ENCODE measurements at places on chromosomes 4 and X.
A peak's percentile ranks its signal among the peaks of the same experiment; 100 is the strongest.

DNA sequence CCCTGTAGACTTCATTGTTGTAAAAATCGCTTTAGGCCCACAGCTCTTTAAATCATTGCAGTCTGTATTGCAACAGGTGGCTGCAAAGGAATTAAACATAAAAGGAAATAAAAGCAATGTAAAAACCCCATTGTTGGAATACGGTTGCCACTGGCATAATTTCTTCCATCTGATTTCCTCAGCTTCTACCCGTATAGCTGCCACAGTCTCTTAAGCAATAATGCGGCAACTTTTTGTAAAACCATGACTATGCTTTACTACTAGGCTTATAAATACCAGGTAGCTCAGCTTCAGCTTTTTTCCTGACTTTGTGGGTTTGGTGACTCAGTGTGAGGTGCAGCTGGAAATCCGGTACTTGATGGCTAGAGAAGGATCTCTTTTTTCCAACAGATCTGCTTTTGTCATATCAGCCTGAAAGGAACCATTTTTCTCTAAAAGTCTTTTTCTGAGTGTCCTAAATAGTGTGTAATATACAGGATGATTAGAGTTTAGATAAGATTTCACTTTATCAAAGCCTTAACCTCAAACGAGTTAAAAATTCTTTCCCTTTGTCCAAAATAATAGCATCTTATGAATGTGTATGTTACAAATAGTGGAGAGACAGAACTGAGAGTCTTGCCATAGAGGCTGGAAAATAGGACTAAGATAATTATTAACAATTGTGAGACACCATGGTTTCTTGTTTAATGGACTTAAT is 268.0 kb downstream of the ADGRL3 start:
- DNase-seq: no peak

DNA sequence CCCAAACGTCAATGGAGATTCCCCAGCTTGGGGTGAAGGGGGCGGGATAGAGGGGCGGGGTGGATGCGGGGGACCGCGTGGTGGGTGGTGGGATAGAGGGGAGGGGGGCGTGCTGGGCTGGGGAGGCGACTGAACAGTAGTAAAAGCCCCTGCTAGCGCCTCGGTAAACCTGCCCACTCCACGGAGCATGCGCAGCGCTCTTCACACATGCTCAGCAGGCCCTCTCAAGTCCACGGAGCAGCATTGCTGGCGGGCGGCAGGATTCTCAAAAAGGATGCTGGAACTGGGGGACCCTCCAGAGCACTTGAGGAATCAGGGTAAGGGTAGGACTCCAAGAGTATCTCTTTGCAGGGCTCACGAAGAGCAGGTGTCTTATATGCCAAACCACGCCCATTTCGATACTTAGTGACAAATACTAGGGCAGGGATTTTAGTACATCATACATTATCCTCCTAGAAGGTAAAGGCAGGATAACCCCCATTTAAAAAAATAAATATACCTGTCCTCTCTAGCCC is 378 bp upstream of the RPS6KA6 start:
- no peak for DNase-seq

GRCh38 chr4:8332038-8332857 is 62.7 kb downstream of the HTRA3 start:
- no peak for DNase-seq

GRCh38 chrX:24340501-24340900 is 19.9 kb upstream of the SUPT20HL1 start:
- DNase-seq: no peak

- DNase-seq: no peak
These were observed 11.9 kb upstream of the PDHA1 start for GRCh38 chrX:19331831-19332230.

GRCh38 chr4:13765539-13765938 is 138.0 kb upstream of the BOD1L1 start:
- DNase-seq: no peak

DNA sequence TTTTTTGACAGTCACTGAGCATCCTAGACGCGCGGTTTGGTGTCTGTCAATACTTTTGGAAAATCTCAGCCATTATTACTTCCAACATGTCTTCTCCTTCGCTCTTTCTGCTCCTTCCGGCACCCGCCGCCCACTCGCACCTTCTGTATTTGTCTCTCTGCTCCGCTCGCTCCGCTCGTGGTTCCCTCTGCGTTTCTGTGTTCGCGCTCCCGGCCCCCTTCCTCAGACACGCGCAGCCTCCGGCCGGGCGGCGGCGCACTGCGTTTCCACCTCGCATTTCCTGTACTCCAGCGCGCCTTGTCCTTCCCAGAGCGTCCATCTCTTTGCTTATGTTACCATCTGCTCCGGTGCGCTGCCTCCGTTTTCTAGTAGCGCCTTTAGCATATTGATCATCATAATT is 21.1 kb downstream of the PDE6B start:
- no peak for DNase-seq

- DNase-seq: peak; percentile 13
These were observed 73.6 kb upstream of the DHX15 start for GRCh38 chr4:24657768-24658617.

- DNase-seq: no peak
These were observed 206.3 kb downstream of the SLC7A11 start for GRCh38 chr4:138035781-138036258.

DNA sequence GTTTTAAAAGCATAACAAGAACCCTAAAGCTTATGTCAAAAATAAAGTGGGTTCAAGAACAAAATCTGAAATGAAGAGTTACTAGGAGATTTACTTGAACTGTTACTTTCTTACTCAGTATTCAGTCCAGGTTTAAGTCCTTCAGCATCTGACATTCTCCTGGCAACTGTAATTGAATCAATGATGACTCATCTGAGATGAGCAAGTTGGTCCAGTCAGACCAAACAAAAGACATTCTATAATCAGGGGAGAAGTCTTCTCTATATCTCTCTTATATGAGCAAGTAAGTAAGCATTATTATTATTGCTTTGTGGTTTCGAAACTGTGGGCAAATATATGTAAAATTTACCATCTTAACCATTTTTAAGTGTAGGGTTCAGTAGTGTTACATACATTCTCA is 34.6 kb downstream of the MAP9 start:
- DNase-seq: no peak

GRCh38 chrX:6226596-6227452 is 1.8 kb downstream of the NLGN4X start:
- DNase-seq: no peak

GRCh38 chr4:60223208-60223923 is 976.8 kb upstream of the ADGRL3 start:
- DNase-seq: no peak

- DNase-seq: no peak
These were observed 251.9 kb downstream of the STIM2 start for GRCh38 chr4:27112587-27112986.

DNA sequence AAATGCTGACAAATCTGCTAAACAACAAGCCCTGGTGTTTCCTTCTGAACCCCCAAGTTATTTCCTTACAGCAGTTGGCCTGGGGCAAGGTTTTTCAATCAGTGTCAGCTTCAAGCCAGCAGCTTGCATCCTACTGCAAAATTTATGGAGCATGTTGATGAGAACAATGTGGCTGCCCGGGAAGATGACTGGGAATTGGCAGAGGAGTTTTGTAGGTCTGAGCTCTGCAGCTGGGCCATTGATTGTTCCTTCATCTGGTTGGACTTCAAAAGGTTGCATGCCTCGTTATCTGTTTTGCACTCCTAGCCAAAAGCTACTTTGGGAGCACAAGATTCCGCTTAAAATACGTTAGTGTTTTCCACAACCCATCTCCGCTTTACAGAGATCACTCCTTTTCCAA is 1030.3 kb upstream of the LCORL start:
- DNase-seq: no peak

DNA sequence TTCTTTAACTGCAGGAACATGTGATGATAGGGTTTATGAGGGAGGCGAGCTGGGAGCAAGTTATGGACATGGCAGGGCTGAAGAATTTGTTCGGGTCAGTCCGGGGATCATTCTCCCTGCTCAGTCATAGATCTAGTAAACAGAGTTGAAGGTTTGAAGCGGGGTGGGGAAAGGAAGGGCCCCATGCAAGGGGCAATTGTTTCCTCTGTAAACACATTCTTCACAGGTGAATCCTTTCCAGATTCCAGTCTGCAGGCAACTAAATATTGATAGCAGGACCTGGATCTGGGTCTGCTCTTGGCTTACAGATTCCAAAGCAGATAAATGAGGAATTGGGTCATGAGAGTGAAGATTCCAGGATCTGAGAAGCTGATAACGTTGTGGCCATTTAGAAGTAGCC is 44.3 kb upstream of the ARHGAP24 start:
- DNase-seq: no peak

- DNase-seq: no peak
These were observed 133.5 kb downstream of the FAM47B start for GRCh38 chrX:35076061-35076460.

GRCh38 chr4:94550851-94551250 is 99.1 kb downstream of the PDLIM5 start:
- DNase-seq: no peak

DNA sequence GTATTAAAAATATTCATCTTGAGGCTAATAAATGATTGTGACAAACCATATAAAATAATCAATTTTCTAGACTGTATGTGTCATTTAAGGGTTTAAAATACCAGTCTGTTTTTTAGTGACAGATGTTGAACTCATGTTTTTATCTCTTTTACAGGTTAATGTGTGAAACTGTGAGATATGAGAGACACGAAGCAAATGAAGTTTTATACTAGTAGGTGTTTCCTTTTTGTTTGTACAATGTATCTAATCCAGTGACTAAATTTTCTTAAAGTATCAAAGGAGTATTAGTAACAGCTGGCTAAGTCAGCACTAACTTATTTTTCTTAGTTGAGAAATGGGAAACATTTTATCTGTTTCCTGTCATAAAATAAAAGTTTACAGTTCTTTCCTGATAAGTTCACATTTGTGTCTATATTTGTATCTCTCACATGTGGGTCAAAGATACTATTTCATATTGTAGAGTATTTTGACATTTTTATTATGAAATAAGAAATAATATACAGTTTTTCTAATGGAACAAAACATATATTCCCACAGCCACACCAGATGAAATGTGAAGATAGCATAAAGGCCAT is 90.3 kb downstream of the RAPGEF2 start:
- no peak for DNase-seq

DNA sequence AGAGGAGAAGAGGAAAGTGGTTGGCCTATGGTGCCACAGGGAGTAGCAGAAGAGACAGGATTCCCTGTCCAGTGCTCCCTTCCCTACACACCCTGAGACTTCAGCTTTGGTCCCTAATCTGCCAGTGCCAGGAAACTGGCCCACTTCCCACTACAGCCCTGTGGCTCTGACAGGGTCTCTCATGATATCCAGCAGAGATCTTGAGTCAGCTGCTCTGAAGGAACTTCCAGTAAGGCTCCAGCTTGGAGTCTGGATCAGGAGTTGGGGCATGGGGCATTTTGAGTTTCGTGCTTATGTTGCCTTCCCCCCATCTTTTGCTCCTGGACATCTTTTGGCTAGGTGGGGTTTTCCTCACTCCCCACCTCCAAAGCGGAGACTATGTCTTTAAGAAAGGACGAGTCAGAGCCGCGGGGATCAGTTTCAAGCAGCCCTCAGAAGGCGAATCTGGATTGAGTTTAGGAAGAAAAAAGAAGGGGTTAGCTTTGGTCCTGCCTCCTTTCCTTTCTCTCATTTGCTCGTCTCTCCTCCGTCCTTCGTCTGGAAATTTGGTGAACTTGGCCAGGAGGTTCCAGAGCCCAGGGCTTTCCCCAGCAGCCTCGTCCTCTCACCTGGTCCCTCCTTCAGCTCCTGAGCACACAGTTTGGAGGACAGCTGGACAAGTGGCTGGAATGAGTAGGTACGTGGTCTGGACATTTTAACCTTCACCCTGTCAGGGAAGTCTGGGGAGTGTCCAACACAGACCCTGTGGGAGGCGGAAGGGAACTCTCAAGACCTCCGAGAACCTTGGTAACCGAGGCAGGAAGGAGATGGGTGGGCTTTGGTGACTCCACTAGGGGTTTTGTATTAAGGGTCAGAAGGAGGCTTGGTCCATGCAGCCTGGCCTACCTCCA is 104.4 kb downstream of the RTL5 start:
- DNase-seq: no peak

GRCh38 chr4:7631288-7632014 is 196.7 kb upstream of the PSAPL1 start:
- no peak for DNase-seq

DNA sequence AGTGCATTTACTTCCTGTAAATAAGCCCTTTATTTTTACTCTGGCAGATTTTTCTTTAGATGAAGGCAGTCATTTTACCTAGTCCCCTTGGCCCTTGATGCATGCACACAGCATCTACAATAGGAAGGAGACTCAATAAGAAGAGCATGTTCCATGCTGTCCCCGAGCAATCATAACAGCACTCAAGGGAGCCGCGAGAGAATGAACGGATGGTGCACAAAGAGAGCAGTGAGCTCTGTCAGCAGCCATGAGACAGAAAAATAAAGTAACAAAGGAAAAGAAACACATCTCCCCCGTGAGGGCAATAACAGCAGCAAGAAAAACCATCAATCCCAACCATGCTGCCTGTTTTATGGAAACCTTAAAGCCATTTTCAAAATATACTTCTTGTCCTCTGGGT is 11.9 kb downstream of the SMIM31 start:
- no peak for DNase-seq

DNA sequence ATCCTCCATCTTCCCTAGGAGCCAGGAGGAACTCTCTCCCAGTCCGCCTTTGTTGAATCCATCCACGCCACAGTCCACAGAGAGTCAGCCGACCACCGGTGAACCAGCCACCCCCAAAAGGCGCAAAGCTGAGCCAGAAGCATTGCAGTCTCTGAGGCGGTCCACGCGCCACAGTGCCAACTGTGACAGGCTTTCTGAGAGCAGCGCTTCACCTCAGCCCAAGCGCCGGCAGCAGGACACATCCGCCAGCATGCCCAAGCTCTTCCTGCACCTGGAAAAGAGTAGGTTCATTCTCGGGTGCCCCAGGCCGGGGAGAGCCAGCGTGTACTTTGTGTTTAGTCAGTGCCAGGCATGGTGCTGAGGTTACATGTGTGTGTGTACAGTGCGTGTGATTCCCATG is 7.4 kb downstream of the MSL3 start:
- DNase-seq: no peak

DNA sequence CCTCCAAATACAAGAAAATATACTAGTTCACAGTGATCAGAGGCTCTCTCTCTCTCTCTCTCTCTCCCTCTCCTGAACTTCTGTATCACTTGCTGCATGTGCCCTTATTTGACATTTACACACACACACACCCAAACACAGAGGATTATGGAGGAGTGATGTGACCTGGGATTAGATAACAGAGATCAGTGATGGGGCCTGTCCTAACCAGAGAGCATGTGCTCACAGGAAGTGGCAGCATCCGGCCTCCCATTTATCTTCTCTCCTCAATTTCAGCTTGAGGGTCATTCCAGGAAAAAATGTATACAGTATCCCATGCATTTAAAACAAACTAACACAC is 143.0 kb downstream of the TSPAN5 start:
- no peak for DNase-seq

Measured in KG1 (cell line).